Renal cortex interstitium (tissue), 15 donors: ENCODE measurements at places on chromosomes 11 and 22.

DNA sequence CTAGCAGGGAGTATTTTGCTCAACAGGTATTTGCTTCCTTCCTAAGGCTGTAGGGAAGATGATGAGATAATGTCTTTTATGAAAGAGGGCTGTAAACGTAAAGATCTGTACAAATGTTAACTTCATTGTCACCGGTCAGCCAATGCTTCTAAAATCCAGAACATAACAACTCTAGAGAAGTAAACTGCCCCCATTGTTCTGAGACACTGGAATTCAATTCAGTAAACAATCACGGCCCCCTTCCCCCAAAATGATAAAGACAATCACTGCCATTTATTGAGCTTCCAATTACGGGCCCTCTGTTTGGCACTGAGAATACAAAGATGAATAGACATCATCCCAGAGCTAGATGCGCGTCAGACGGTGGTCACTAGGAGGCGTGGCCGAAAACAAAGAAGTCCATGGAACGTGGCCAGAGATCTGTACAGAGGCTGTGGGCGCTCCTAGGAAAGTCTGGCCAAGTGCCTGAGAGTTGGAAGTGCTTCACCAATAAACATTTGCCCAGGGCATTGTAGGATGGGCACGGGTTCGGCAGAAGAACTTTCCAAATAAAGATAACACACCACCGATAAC is 576 bp downstream of the TMEM258 start:
- DNase-seq = peak; percentile 84

DNA sequence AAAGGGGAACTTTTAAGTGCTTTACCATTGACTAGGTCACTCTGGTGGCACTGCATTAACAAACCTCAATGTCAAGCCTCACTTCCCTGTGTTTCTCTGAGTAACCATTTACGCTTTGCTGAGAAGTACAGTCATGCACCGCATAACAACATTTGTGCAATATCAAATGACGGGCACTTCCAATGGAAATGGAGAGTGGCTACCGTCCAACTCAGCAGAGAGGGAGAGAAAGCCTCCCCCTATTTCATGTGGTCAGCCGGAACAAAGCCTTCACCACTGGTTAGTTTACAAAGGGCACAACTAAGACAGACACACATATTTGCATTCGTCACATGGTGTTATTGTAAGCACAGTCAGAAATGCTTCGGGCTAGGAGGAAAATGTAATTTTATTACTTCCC is 117.3 kb downstream of the RASSF10 start:
- peak; percentile 71 for DNase-seq

DNA sequence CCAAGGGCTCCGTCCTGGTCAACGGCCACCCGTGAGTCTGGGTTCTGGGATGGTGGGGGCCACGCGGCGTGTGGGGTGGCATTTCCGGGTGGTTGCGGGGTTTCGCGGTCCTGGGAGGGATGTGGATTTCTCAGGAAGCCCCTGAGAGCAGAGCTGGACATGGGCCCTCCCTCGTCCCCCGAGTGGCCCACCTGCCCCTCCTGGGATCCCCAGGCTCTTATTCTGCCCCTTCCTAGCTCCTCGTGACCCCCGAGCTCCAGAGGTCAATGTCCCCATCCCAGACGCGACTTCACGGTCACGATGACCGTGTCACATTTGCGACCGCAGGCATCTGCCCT is 4.4 kb downstream of the MUC5AC start:
- no peak for DNase-seq

DNA sequence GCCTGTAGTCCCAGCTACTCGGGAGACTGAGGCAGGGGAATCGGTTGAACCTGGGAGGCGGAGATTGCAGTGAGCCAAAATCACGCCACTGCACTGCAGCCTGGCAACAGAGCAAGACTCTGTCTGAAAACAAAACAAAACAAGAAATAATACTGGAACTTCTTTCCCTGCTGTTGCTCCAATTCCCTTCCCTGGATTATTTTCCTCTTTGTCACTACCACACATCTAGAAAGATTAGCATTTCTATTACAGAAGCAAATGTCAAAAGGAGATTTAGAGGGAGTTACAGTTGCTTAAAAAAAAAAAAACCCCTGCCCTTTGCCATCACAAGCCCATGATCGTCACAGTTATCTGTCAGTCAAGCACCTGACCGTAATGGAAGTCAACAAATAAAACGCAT is 17.7 kb upstream of the SCGB1D1 start:
- DNase-seq = no peak
